Activated CD4-positive, alpha-beta T cell treated with anti-CD3 and anti-CD28 coated beads, Interleukin-2, amount 50 U/mL, for 16 hours (primary cell): ENCODE measurements at places on chromosomes 5 and 9.

- no peak for DNase-seq
Measured at GRCh38 chr9:113674436-113674835, 201.7 kb upstream of the ZNF618 start.

DNA sequence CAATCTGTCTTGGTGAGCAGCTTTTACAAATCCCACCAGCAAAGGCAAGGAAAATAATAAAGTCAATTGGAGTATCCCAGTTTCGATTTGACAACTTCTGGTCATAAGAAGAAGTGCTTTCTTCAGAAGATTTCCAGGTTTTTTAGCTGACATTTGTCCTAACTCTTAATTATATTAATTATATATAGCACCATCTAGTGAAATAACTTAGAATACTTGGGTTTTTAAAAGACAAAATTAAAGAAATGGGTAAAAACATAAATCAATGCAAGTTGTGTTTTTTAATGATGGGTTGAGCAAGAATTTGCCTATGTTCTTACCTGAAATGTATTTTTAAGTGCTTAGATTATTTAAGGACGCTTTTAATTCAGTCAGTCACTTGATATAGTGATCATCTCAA, 421.8 kb downstream of the ACTL7B start:
- DNase-seq, result no peak

DNA sequence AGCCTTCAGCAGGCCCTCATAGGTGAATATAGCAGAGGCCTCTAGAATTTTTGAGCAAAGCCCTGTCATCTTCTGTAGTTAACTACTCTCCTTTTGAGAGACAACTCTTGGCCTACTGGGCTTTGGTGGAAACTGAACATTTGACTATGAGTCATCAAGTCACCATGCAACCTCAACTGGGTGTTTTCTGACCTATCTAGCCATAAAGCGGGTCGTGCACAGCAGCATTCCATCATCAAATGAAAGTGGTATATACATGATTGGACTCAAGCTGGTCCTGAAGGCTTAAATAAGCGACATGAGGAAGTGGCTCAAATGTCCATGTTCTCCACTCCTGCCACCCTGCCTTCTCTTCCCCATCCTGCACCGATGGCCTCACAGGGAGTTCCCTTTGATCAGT, 1115.5 kb downstream of the TAF11L14 start:
- DNase-seq, result peak; percentile 74

- no peak for DNase-seq
Measured at GRCh38 chr5:14675865-14676300, 11.4 kb downstream of the OTULIN start.

GRCh38 chr5:125286271-125286670, 539.8 kb upstream of the ZNF608 start:
- no peak for DNase-seq

GRCh38 chr5:157540124-157540523, 35.5 kb downstream of the ADAM19 start:
- peak; percentile 44 for DNase-seq

DNA sequence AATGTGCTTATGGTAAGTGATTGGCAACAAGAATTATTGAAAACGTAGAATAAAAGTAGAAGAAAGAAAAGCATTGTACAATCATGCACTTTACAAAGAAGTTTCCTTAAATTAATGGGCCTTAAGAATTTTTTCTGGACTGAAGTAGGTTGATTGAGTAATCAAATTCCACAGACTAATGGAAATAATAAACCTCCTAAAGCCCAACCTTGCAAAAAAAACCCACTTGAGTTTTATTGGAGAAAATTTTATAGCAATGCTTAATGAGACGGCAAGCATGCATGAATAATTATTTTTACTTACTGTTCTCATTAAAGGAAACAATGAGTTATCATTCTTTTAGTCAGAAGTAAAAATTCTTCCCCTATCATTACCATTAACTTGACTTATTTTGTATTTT, 676.1 kb upstream of the C9orf72 start:
- DNase-seq, result no peak

- no peak for DNase-seq
Measured at GRCh38 chr5:127649018-127649439, at the start of gene CTXN3. TSS of gene CTXN3 (plus strand) at chr5:127649082. CDS start at chr5:127657522, 8,440 bp downstream.

DNA sequence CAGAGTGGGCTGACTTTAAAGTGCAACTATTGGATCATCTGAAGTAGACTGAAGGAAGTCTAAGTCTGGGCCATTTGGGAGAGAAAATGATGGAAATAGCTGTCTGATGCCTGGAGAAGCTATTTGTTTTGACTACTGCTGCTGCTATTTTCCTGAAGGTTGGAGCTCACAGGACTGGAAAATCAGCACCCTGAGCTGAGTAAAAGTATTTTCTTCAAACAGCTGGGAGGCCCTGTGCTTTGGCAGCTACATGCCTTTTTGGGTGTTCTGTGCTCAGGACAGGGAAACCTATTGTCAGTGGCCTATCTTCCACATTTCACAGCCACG, 302.6 kb downstream of the ENC1 start:
- DNase-seq, result no peak
